ENCODE measurements at places on chromosomes 4 and X.

DNA sequence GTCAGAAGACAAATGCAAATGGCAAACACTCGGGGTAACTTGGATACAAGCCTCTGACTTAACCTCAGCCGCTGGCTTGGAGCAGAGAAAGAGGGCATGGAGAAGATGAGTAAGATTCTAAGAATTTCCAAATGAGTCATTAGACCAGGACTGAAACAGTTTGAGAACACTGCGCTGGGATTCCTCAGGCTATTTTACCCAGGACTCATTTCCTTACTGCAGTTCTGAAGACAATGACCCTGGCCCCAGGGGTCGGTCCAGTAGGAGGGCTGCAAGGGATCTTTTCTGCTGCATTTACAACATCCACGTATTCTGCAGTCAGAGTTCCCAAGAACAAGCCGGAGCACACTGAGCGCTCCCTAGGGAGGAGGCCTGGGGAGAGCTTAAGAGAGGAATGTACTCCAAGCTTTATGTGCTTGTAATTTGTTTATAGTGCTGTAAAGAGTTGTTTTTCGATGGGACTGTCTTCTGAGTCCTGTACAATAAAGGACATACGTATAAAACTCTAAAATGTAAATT is 27.3 kb upstream of the SORBS2 start:
- no peak for DNase-seq

DNA sequence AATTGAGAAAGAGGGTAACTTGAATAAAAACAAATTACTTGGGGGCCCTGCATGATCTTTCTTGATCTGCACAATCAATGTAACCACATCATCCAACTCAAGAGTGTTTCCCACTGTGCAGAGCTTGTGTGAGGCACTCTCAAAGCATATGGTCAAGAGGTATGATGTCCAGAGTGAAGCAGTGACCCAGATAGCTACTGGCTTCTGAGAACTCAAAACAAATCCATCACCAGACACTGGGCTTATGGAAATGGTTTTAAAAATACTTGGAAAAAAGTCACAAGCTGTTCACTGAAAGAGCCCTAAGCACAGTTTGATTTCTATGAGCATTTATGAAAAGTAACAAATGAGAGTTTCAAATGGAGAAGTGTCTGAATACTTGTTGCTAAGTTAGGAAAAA is 361.0 kb downstream of the GRXCR1 start:
- no peak for DNase-seq

DNA sequence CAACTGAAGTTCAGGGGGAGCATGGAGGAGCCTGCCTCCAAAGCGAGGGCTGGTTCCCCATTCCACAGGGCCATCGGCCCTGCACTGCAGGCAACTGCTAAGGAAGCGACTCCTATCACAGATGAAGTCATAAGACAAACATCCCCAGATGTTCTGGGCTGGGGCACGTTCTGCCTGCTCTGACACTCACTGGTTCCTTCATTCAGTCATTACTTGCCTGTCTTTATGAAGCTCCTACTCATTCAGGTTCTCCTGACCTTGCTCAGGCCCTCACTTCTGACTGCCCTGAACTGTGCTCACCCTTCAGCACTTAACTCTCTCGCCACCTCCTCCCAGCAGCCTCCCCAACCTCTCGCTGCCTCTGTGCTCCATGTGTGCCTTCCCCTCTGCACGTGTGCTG is 2.5 kb upstream of the SLC2A9 start:
- no peak for DNase-seq

DNA sequence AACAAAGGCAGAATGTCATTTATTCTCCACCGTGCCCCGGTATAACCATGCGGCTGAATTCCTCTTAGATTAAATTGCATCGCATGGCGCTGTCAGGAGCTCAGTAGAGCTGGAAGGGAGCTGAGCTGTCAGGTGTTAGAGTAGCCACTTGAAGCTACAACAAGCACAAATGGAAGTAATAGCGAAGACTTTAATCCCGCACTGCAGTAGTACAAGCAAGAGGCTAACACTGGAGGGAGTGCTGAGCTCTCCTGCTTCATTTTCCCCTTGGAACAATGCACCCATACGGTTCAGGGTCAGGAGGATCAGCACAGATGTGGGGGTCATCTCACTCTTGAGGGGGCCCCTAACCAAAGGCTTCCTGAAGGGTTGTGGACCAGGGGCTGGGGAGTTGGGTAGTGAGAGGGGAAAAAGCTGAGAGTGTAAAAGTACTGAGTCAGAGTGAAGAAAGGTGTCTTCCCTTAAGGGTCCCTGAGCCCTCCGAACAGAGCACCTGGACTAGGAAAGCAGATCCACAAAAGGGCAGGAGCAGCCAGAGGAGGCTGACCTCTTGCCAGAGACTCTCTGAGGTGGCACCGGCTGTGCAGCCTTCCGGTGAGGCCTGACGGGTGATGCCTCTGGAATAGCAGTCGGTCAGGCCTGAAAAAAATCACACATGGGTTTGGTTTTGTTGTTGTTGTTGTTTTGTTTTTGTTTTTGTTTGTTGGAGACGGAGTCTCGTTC is 36.0 kb upstream of the CBR4 start:
- no peak for DNase-seq

- DNase-seq, result no peak
Measured at GRCh38 chr4:169037506-169037905, 27.5 kb upstream of the CBR4 start.

DNA sequence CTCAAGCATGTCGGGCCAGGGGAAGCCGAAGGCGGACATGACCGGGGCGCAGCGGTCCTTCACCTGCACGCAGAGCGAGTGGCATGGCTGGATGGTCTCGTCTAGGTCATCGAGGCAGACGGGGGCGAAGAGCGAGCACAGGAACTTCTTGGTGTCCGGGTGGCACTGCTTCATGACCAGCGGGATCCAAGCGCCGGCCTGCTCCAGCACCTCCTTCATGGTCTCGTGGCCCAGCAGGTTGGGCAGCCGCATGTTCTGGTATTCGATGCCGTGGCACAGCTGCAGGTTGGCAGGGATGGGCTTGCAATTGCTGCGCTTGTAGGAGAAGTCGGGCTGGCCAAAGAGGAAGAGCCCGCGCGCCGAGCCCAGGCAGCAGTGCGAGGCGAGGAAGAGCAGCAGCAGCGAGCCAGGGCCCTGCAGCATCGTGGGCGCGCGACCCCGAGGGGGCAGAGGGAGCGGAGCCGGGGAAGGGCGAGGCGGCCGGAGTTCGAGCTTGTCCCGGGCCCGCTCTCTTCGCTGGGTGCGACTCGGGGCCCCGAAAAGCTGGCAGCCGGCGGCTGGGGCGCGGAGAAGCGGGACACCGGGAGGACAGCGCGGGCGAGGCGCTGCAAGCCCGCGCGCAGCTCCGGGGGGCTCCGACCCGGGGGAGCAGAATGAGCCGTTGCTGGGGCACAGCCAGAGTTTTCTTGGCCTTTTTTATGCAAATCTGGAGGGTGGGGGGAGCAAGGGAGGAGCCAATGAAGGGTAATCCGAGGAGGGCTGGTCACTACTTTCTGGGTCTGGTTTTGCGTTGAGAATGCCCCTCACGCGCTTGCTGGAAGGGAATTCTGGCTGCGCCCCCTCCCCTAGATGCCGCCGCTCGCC is at the start of gene SFRP2:
Gene SFRP2 (minus strand): TSS at position 671 of the 864 bp plus-strand sequence. CDS start 248 bp downstream, at position 423.
- no peak for DNase-seq

DNA sequence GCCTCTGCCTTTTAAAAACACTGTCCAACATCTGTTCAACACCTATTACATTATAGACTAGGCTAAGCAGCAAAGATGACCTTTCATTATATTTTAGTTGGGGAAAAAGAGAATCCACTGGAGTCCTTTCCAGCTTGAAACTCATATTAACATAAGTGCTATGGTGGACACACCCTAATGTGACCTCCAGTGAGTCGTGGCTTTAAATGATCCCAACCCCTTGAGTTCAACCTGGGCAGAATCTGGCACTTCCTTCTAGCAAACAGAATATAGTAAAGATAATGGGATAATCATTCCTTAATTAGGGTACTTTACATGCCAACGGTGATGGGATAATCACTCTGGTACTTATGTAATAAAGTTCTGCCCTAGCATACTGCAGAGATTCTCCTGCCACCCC is 162.6 kb downstream of the MAB21L2 start:
- no peak for DNase-seq

- DNase-seq, result no peak
Measured at GRCh38 chrX:121863976-121864375, 816.6 kb downstream of the GLUD2 start.

- no peak for DNase-seq
Measured at GRCh38 chr4:59455751-59456150, 1744.4 kb upstream of the ADGRL3 start.

GRCh38 chrX:11309220-11309619 is 16.0 kb downstream of the AMELX start:
- DNase-seq, result no peak

GRCh38 chr4:169185133-169185956 is 85.4 kb downstream of the SH3RF1 start:
- DNase-seq, result no peak

DNA sequence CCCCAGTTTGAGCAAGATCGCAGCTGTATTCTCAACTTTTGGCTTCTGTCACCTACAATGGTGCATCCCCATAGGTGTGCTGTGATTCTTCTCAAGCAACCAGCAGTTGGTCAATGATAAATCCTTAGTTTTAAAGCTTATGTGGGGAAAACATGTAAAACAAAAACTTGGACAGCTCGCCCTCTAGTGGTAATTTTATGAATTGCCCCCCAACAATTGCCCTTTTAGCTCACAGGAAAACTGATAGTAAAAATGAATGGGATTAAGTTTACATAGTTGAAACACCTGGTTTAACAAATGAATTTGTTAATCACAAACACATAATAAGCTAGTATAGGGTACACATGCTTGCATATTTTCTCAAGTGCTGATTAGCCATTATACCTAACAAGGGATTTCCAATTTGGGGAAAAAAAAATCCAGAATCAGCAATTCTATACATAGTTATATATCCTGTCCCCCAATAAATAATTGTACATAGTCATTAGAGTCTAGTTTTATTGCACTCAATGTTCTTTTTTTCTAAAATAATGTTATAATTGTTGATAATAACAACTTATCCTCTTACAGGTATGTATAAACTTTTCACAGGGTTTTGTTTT is 30.1 kb downstream of the TEX13A start:
- DNase-seq, result no peak

DNA sequence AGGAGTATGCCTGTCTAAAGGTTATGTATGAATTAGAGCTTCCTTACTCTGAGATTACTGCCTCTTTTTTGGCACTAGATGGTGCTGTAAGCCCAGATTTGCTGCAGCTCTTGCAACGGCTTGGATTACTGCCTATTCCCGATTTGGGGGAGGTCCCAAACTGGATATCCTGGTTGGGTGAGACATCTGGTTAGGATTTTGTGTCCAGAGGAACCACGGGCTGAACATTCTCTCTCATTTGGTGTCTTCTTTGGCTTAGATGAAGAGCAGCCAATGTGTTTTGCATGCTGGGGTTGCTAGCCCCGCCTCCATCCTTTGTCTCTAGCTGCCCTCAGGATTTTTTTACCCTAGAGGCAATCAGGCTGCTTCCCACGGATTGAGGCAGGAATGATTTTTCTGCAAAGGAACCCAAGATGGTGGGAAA is 31.9 kb downstream of the F8A1 start:
- DNase-seq, result no peak

DNA sequence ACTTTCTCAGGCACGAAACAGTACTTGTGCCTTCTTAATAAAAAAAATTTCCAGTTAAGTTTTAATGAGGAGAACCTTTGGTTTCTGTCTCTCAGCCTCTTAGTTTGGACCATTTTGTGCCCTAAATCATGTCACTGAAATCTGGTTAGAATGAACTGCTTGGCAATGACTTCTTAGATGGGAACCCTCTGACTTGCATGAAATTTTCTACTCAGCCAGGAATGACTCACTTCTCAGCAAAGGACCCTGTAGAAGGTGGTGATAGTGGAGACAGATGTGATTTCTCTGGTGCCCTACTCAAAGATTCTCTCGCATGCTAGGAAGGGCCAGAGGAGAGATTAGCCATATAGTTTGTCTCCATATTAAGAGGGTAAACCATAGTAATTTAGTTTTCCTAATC is 50.5 kb downstream of the RASL11B start:
- DNase-seq, result no peak
